Amniotic epithelial cell (primary cell): ENCODE measurements at places on chromosomes 11 and 22.

DNA sequence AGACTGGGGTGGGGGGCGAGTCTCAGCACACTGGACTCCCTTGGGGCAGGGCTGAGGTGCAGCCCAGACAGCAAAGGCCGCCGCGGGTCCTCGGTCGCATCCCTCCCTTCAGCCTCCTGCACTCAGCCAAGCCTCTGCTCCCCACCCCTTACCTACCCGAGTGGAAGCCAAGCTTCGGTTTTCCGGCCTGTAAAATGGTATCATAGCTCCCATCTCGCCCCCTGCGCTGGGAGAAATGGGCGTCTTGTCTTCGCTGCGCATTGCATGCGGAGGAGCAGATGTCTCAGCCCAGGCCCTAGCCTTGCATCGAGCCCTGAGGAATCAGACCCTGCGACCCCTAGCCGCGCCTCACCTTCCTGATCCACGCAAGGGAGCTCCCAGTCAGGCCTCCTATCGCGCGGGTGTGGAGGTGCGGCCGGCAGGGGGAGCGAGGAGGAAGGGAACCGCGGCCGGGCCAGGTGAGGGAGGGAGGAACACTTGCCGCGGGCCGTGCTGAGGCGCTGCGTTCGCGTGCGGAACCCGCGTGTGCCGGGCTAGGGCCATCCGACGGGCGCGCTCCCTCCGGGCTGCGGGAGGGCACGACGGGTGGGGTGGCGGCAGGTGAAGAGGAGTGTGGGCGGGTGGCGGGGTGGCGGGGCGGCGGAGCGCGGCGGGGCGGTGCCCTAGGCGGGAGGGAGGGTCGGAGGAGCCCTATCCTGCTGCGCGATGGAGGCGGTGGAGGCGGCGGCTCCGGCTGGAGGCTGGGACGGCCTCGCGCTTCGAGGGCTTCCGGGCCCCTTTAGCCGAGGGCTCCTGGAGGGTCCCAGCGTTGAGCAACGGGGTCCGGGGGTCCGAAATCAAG, 4.1 kb upstream of the TBX1 start:
- DNase-seq = no peak

DNA sequence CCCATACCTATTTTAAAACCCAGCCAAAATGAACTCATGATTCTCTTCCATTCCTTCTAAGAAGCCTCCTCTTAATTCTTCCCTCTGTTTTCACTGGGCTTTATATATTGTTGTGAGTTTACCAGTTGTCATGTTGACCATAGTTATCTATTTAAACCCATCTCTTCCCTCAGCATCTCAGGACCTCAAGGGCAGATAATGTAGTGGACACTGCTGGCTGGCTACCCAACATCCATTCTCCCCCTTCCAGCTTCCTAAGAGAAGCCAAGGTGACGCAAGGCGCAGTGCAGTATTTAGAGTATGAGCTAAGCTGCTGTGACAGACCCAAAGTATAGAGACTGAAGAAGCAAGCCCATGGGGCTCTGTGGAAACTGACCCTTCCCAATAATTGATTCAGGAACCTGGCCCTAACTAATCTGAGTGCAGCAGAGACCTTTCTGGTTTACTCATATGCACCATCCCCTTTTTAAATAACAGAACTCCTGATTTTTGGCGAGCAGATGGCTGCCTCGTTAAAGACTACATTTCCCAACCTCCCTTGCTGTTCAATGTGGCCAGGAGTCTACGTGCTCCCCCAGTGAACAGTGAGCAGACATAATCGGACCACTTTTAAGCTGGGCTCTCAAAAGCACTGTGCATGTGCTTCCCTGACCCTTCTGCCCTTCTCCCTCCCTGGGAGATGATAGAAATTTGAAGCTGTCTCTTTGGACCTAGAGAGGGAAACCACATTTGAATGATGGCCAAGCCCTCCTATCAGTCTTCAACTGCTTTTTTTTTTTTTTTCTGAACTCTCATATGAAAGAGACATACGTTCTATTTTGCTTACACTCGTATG, 28.1 kb upstream of the CREB3L1 start:
- DNase-seq = peak; percentile 84

DNA sequence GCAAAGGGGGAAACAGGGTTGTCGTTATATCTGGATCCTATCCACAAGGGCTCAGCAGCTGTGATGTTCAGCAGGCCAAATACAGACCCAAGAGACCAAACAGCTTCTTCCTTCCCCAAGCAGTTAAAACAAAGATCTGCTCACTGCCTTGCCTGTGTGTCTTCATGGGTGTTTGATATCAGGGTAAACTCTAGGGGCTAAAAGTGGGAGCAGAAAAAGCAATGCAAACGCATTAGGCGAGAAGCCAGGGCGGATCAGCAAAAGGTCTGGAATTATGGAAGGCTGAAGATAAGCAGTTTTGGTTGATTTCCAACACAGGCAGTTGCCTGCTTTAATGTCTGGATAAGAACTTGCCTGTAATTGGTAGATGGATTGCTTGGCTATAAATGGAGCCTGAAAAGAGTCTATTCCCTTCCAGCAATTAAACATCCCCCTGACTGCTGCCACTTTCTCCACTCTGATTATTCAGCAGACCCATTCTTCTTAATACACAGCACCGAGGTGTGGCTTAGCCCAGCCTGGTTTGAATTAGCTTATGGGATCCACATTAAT, 126.3 kb downstream of the COMMD9 start:
- DNase-seq = peak; percentile 53

DNA sequence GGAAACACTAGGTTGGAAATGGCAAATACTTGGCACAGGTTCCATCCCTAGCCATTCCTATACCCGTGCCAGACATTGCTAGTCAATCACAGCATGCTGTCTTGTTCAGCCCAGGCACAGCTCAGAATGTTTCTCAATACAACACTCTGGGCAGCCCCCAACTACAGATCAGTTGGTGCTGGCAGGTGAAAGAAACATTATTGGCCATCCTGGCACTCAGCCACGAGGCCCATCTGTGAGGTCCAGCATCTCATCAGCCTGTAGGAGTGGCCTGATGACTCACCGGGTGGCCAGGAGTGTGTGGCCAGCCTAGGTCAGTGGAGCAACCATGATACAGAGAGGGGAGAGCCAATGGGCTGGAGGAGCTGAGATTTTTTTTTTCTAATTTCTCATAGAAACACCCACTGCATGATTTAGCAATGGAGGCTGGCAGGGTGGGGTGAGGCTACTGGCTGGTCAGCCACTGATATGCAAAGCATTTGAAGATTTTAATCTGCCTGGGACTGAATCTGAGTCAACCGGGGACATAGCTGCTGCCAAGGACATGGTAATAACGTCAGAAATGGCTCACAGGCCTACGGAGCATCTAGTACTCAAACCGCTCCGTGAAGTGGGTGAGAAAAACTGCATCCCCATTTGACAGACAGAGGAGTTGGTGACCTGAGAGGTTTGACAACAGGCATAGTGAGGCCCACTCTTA, 5.4 kb downstream of the MYO18B start:
- peak; percentile 99 for DNase-seq

DNA sequence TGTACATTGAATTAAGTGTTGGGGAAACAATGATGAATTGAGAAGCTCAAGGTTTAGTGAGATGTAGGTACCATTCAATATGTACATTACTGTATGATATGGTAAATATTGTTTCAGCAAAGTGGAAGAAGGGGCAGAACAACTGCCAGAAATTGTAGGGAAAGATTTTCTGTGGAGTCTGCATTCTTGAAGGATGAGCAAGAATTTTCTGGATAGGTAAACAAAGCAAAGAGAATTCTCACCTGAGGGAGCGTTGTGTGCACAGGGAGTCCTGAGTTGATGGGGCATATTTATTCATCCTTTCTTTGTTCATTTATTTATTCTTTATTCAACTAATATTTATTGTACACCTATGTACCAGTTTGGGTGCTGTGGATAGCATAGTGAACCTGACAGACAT, 83.2 kb downstream of the TMEM135 start:
- no peak for DNase-seq

GRCh38 chr22:23827351-23827995, 11.3 kb downstream of the DERL3 start:
- DNase-seq = no peak

DNA sequence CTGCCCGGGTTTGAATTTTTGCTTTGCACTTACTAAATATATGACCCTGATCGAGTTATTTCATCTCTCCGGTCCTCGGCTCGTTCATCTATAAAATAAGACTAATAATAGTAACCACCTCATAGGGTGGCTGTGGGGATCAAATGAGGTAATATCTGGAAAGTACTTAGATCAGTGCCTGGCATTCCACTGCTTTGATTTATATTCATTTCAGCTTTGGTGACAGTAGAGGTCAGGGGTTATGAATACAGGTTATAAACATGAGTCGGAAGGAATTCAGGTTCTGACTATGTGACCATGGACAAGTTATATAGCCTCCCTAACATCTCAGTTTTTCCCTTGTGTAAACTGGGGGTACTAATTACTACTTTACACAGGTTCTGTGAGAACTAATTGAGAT, 2.9 kb upstream of the TEAD1 start:
- no peak for DNase-seq

DNA sequence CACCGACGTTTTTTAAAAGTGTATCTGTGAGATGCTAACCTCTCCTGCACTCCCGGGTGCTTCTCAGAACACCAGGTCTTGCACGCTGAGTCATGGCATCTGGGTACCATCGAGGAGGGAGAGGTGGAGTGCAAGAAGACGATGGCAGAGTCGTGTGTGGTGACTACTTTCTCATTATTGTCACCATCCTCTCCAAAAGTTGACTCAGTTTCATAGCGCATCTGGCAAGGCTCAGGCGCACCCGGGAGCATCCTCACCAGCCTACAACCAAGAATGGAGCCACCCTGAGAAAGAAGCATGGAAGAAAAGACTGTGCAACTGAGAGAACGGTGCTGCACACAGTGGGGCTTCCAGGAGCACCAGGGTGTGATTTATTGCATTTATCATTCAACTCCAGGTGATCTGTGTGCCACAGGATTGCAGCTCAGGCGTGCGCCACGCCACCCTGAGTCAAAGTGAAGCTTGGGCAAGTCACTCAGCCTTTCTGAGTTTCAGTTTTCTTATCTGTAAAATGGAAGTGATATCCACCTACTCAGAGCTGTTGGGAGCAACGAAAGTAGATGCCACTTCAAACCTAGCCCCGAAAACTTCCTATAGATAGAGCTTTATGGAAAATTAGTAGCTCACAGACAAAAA, 65.4 kb downstream of the LINC01488 start:
- no peak for DNase-seq

DNA sequence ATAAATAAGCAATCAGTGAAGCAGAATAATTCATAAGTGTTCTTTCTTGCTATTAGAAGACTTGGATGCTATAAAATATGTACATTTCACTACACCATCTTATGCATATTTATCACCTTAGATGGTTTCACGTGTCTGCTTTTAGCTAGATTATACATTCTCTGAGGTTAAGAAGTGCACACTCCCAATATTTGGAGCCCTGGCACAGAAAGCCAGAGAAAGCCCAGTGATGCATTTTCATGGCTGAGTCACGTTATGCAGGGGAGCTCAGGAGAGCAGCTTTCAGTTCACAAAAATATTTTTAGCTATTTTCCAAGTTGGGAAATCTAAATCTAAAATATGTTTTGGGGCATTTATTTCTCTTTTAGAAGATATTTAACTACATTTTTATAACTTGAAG, 5.1 kb upstream of the TP53AIP1 start:
- DNase-seq = no peak

- DNase-seq = peak; percentile 48
Measured at GRCh38 chr22:32473388-32473952, 1.1 kb upstream of the FBXO7 start.

GRCh38 chr11:106177311-106177710, 99.8 kb downstream of the AASDHPPT start:
- no peak for DNase-seq

DNA sequence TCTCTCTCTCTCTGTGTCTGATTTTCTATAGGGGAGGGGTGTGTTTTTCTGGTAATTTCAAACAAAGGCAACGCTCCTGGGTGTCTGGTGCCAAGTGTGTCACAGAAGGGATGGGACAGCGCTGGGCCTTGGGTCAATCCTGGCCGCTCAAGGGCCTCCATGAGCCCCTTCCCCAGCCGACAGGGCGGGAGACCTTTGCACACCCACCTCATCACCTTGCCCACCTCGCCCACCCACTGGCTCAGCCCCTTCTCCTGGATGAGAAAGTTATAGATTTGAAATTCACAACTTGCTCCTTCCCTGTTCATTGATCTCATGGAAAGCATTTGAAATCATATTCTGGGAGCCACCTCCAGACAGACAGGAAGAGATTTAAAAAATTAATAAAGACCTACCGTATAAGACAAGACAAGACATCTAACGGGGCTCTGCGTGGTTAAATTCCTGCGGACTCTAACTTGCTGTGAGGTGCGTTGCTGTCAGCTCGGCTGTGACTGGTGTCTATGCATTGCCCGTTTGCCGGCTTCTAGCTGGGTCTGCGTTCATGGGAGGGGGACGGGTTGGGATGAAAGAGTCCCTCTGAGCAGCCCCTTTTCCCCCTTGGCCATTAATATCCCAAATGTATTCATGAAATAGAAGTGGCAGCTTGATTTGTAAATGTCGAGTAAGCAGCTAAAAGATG, 27.0 kb downstream of the MPPED1 start:
- no peak for DNase-seq

DNA sequence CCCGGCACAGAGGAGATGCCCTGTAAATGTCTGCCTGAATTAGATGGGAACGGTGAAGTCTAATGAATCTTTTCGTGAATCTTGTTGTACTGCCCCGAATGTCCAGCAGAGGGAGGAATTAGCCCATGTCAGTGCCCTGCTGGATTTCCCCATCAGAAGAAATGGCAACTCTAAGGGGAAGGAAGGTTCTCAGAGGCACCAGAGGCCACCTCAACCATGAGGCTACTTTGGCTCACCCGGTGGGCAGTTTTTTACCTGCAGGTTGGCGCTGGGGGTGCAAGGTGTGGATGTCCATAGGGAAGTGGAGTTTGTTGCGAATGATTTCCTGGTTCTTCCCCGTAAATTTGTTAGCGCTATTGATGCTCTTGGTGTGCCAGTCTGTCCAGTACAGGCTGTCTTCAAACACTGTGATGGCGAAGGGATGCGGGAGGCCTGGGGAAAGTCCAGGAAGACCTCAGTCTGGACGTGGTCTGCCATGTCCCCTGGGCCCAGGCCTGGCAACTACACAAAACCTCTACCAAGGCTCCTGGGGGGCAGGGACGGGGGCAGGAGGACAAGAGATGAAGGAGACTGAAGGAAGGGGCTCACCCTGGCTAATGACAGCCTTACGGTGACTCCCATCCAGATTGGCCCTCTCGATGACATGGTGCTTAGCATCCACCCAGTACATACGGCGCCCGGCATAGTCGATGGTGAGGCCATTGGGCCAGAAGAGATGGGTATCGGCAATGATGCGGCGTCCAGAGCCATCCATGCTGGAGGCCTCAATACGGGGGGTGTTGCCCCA, 28.5 kb downstream of the LRP4 start:
- DNase-seq = peak; percentile 64

- no peak for DNase-seq
Measured at GRCh38 chr11:21798216-21798615, 394.7 kb upstream of the ANO5 start.

DNA sequence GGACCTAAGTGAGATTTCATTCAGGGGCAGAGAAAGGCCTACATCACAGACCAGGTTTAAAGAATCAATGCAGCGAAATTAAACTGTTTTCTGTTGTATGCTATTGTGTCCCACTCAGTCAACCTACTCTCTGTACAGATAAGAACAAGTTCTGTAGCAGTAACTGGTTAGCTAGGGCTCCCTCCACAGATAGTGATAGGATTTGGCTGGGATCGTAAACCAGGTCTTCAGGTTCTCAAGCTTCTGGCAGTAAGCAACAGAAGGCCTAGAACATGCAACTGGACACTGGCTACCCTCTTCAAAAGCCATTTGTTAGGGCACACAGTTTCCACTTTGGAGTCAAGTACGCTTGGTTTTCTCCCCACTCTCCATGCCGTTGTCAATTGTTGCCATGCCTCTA, 69.2 kb downstream of the GDPD4 start:
- no peak for DNase-seq
